MG63 (cell line): ENCODE measurements at places on chromosomes 13 and 19. TPM values are rescaled to one million over a fixed set of nuclear protein-coding genes. Genes with fewer than 3 reads are reported as not detected.
A peak's percentile ranks its signal among the peaks of the same experiment; 100 is the strongest.

- no peak for DNase-seq
These were observed 12.4 kb upstream of the CBLC start for GRCh38 chr19:44765033-44765948.

Gene KIR2DL1
- not detected in 2 replicates for total RNA-seq

Gene FCAR
- 0.95 TPM in 1 of 2 replicates, not detected in the other for total RNA-seq

GRCh38 chr13:113787694-113788093 lies 28.7 kb downstream of the TMEM255B start:
- no peak for DNase-seq

- no peak for DNase-seq
These were observed 21.5 kb downstream of the URI1 start for GRCh38 chr19:29963576-29963975.

DNA sequence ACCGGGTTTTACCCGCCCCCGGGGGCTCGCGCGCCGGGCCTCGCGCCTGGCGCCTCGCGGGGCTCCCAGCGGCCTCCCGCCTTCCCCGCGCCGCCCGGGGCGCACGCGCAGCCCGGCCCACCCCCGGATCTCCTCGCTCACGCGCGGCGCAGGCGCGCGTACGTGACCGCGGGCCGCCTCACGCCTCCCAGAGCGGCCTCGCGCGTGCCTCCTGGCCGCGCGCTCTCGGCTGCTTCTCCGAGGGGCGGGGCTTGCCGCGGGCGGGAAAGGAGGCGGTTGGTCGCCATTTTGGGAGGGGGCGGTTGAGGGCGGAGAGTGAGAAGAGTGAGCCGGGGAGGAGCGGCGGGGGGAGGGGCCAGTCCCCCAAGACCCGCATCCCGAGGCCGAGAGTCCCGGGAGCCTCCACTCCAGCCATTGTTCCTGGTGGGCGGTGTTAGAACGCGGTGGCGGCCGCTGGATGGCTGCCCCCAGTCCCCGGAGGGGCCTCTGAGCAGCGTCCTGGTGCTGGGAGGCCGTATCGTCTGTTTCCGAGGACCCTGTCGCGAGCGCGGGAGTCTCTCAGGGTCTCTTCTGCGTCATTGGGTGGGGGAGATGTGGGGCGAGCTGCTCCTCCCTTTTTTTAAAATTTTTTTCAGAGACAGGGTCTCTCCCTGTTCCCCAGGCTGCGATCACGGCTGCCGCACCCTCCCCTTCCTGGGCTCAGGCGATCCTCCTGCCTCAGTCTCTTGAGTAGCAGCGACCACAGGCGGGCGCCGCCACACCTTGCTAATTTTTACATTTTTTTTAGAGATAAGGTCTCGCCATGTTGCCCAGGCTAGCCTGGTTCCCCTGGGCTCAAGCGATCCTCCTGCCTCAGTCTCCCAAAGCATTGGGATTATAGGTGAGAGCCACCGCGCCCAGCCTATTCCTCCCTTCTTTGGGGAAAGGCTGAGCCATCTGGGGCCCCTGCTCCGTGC lies at the start of gene ZNF541:
TSS of gene ZNF541 (minus strand) at position 78 of the 956 bp plus-strand sequence. CDS start 17,292 bp downstream, outside the sequence.
- no peak for DNase-seq

GRCh38 chr13:30877335-30877734 lies 28.7 kb upstream of the MEDAG start:
- no peak for DNase-seq

DNA sequence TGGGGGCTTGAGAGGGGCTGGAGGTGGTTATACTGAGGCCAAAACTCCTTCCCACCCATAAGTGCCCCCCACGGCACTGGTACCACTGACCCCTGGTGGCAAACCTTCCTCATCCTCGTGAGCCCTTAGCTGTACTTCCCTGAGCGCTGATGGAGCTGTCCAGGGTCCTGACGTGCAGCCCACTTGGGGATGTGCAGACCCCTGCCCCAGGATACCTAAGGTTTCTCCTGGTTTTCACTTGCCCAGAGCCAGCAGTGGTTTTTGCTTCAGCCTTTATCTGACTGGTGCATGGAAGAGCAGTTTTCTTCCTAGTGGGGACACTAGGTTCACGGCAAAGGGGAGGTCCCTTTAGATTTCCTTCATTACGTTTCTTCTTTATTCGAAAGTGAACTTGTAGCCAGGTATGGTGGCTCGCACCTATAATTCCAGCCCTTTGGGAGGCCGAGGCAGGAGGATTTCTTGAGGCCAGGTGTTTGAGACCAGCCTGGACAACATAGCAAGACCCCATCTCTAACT lies 28.7 kb upstream of the KCTD15 start:
- DNase-seq = peak; percentile 23
